Stimulated activated CD8-positive, alpha-beta memory T cell treated with anti-CD3 and anti-CD28 coated beads, Interleukin-2, amount 100 ng/mL, for 1 hour (primary cell): ENCODE measurements at places on chromosomes 2 and 18.

DNA sequence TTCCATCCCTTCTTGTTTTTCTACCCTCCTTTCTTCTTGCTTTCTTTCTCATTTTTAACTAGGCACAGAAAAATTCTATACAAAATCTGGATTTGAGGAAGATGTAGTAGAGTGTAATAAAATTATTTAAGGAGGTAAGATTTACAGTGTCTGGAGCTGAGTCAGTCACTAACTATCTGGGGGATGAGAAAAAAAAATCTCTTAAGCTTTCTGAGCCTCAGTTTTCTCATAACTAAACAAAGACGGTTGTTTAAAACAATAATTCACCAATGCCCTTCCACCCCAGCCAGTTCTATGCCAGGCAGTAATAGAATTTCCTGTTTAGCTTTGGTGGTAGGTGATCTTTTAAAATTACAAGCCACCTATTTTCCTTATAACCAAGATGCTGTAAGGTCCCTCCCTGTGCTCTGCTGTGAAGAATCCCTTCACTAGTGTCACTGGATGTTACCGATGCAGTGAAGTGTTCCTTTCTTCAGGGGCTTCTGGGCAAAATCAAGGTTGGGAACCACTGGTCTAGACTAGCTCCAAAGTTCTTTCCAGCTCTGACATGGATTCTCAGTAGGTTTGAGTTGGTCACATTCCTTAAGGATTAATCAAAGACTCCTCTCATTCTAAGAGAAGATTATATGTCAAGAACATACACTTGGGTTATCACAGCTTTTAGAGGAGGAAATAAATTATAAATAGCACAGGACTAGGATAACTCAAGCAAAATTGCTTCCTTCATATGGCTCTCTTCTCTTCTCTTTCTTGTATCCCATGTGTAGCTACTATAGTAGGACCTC is 289.0 kb downstream of the CDH2 start:
- DNase-seq, result no peak

DNA sequence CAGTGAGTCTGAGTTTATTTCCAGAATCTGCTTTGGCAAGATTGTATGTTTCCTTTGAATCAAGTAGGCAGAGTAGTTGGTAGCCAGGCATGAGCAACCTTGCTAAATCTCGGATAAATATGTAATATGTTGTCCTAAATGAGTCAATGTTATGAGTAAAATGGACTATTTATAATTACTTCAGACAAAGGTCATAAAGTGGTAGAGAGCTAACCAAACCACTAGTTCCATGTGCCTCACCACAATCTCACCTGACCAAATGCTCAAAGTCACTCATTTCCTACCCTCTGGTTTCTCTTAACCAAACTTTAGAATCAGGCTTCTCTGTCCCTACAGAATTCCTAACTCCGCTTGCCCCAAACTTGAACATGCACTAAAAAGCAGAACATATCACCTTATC is 261.2 kb upstream of the FSIP2 start:
- DNase-seq, result no peak

- no peak for DNase-seq
Measured at GRCh38 chr2:151337643-151338042, 19.7 kb upstream of the TNFAIP6 start.

- no peak for DNase-seq
Measured at GRCh38 chr18:28422577-28422976, 245.6 kb upstream of the CDH2 start.

GRCh38 chr2:73290049-73290839 is 3.1 kb downstream of the EGR4 start:
- no peak for DNase-seq

- DNase-seq, result no peak
Measured at GRCh38 chr2:64781711-64782390, 128.1 kb upstream of the SERTAD2 start.

GRCh38 chr2:38344813-38345212 is 32.3 kb downstream of the ATL2 start:
- no peak for DNase-seq

DNA sequence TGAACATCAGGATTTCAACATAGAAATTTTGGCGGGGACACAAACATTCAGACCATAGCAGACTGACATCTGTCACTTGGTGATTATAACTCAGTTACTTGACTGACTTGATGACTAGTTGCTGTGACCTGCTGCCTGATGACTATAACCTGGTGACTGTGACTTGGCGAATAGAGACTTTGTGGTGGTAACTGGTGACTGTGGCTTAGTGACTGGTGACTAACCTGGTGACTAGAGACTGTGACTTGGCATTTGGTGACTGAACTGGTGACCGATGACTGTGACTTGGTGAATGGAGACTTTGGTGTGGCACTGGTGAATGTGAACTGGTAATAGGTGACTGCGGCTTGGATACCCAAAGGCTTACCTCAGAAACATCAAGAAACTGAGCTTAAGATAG is 563.1 kb upstream of the FAM98A start:
- DNase-seq, result no peak

- DNase-seq, result no peak
Measured at GRCh38 chr18:46630160-46630559, 26.9 kb downstream of the LOXHD1 start.

DNA sequence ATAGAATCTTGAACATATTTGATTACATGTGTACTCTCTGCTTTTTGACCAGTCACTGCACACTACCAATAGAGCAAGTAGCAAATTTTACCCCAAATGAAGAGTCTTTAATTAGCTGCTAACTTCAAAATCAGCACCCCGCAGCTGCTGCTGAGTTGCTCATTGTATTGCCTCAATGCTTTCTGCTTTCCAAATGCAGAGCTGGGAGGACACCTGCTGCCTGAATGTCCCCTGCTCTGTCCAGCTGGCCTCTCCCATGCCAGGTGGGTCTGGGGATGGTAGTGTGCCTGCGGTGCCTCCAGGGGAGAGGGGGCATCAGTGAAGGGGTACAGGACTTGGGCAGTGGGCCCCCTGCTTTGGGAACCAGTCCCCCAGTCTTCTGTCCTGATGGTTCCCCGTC is 184.8 kb downstream of the PRKCE start:
- DNase-seq, result no peak

- no peak for DNase-seq
Measured at GRCh38 chr2:69188182-69188900, 175.4 kb downstream of the ANTXR1 start.

- no peak for DNase-seq
Measured at GRCh38 chr2:201144101-201145051, 28.4 kb downstream of the CFLAR start.

DNA sequence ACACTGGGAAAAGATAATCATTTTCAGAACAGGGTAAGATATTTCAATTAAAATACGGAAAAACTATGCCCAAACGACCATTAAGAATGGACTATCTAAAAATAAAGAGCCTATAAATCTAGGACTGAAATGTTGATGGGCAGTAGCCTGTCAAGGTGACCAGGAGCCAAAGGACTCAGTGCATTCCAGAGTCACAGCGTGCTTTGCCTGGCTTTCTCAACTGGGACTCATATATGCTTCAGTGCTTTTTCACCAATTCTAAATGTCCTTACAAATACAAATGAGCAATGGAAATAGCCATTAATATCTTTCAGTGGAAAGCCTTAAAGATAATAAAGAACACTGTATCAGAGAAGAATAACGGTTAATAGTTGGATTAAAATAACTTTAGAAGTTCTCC is 35.4 kb downstream of the PREPL start:
- DNase-seq, result no peak

DNA sequence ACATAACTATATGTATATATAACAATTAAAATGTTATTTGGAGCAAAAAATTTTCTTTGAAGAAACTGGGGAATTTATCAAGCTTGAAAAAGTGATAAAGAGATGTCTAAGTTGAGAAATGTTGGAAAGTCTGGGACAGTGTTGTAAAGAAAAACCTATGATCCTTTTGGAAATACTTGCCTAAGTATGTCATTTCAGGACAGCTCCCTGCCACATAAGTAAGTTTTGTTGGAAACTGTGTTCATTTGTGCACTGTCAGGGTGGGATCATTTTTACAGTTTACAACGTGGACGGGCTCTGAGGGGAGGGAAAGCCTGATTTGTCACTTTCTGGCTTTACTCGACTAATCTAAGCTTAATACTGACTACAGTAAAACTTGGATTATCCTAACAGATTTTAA is 10.4 kb upstream of the COL3A1 start:
- no peak for DNase-seq

DNA sequence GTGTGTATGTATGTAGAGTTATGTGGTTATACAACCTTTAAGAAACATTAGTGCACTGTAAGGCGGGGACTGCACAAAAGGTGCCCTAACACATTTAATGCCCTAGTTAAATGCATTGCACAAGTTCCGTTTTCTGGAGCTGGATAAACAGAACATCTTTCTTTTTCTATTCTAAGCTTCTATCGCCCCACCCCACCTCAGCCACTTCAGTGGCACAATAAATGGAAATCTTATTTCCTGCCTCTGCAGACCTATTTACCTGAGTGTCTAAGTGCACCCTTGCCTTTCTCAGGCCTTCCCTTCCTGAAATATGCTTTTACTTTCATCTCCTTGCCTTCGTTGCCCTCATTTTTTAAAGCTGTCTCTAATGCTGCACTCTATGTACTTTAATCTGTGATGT is 123.5 kb downstream of the TANC1 start:
- DNase-seq, result no peak

GRCh38 chr2:234863043-234863934 is 88.5 kb upstream of the SH3BP4 start:
- DNase-seq, result no peak

- DNase-seq, result no peak
Measured at GRCh38 chr2:127763776-127764175, 47.2 kb downstream of the WDR33 start.

- no peak for DNase-seq
Measured at GRCh38 chr18:40904295-40904694, 1050.7 kb upstream of the PIK3C3 start.

GRCh38 chr2:9174771-9175437 is 31.7 kb upstream of the ASAP2 start:
- no peak for DNase-seq
